ENCODE measurements at places on chromosomes 7 and 10.

DNA sequence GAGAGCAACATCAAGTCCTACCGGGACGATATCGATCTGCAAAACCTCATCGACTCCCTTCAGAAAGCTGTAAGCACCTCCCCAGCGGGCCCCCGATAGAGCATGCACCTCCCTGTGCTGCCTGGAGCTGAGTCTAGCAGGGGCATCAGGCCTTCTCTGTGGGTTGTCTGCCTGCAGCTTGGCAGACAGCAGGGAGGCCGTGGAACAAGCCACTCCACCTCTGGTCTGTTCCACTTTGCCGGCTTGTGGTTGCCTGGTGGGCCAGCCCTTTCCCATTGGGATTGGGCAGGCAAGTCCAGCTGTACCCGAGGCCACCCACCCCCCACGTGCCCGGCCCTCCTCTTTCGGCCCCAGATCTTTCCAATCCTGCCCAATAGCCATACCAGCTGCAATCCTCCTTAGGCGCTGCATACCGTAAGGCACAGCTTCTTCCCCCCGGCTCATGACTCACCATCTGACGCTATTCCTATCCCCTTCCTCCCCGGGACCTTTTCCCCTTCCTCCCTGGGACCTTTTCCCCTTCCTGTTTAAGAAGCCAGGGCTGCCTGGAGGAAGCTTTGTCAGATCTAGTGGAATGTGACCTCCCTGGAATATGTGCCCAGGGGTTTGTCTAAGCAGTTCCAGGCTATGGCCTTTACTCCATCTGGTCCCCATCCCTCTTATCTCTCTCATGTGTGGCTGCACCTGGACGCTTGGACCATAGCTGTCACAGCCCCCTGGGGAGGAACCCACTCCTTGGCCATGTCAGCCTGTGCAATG lies 28.1 kb upstream of the SH2D4B start:
- no peak for DNase-seq

DNA sequence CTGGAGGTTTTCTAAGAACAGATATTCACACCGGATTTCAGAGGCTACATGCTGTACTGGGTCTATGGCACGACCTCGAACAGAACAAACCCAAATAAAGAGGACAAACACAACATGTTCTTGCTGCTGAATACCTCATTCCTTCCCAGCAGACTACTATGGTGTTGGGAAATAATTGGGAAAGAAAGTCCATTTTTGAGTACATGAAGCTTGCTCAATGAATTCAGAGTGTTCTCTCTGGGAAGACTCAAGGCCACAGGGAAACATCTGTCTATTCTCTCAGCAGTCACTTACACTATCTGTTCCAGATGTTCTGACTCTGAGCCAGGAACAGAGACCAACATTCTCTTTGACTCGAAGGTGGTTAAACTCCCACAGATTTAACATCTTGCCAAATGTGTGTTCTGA lies 30.9 kb downstream of the LAMB1 start:
- no peak for DNase-seq

GRCh38 chr7:155846936-155847335 lies 34.7 kb upstream of the SHH start:
- no peak for DNase-seq

GRCh38 chr10:110783509-110784107 lies 88.1 kb upstream of the PDCD4 start:
- no peak for DNase-seq

DNA sequence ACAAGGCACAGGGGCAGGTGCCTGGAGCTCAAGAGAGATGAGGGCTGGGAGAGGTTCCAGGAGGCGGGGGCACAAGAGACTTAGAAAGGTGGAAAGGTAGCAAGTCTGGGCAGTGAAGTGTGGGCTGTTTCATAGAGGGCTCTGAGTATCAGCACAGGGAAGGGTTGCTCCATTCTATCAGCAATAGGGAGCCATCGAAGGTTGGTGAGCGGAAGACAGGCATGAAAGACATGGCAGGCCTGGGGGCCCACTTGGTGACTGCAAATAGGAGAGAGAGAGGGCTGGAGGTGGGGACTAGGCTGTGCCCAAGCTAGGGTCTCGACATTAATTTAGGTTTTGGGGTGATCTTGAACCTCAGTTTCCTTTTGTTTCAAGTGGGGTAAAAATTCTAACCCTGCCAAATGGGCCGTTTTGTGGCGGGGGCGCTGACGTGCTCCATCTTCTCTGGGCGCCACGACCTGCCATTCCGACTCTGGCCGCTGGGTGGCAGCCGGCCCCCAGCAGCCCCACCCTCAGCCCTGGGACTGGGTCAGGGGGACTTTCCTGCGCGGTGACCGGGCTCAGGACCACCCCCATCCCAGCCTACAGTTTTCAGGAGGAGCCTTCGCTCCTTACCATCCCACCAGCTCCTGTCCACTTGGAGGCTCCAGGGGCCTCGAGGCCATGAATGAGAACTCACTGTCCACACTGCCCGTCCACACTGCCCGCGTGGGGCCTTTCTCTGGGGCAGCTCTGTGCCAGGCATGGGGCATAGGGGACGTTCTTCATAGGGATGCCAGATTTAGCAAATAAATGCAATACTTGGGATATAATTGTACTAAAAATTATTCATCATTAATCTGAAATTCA lies 37.2 kb upstream of the PCBD1 start:
- no peak for DNase-seq

DNA sequence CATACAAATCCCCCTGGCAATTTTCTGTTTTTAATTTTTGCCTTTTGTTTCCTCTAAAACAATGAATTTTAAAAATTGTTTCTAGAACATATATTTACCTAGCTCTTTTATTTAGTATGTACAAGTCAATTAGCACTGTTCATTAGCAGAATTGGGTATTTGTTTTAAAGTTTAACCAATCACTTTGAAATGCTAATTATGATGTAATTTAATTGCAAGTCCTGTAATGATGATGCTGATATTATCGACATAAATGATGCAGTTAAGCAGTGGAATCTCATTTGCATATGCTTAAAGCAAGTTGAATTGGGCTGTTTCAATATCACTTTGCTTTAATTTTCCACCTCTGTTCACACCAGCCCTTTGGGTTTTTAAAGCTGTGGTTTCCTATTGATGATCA lies 2.7 kb downstream of the FOXP2 start:
- DNase-seq, result no peak

Measured in DMS79 (cell line).